ENCODE measurements at places on chromosomes 4 and X.

GRCh38 chrX:53089224-53089842 lies 4.6 kb upstream of the KANTR start:
- no peak for DNase-seq

DNA sequence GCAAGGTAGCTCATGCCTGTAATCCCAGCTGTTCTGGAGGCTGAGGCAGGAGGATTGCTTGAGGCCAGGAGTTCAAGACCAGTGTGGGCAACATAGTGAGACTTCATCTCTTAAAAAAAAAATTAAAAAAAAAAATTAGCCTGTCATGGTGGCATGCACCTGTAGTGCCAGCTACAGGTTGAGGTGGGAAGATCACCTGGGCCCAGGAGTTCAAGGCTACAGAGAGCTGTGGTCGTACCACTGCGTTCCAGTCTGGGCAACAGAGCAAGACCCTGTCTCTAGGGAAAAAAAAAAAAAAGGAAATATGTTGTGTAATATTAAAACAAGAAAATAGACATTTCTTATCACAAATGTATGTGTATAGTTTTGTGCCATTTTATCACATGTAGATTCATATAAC lies 97.8 kb downstream of the LARP1B start:
- no peak for DNase-seq

- DNase-seq: no peak
Observed at GRCh38 chrX:24768556-24768955, 74.8 kb downstream of the POLA1 start.

DNA sequence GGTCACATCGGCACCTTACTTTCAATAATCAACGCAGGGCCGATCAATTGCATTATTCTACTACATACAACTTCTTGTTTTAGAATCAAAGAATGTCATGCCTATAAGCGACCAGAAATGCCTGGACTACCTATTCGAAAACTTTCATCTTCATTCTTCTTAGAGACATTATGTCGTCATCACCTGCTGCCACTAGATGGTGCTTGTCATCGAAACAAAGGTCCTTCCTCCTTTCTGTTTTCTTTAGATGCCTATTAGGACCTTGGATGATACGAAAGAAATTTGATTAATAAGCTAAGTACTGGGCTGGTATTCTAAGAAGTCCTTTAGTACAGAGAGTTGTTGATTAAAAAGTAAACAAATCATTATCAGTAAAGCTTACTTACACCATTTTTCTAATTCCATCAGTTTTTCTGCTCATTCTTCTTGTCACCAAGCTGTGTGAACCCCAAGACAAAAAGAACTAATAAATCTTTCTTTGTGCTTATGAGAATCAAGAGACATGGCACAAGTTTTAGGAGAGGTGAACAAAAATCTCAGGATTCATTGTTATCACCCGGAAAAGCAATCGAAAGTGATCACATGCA lies 154.5 kb upstream of the SLC4A4 start:
- no peak for DNase-seq

- no peak for DNase-seq
Observed at GRCh38 chr4:7396186-7396910, 38.4 kb downstream of the PSAPL1 start.

- DNase-seq: no peak
Observed at GRCh38 chrX:63746715-63747114, 38.3 kb downstream of the ARHGEF9 start.

GRCh38 chr4:175386776-175387507 lies 425.1 kb downstream of the GPM6A start:
- DNase-seq: no peak

- DNase-seq: no peak
Observed at GRCh38 chr4:184544788-184545409, 70.5 kb upstream of the IRF2 start.

DNA sequence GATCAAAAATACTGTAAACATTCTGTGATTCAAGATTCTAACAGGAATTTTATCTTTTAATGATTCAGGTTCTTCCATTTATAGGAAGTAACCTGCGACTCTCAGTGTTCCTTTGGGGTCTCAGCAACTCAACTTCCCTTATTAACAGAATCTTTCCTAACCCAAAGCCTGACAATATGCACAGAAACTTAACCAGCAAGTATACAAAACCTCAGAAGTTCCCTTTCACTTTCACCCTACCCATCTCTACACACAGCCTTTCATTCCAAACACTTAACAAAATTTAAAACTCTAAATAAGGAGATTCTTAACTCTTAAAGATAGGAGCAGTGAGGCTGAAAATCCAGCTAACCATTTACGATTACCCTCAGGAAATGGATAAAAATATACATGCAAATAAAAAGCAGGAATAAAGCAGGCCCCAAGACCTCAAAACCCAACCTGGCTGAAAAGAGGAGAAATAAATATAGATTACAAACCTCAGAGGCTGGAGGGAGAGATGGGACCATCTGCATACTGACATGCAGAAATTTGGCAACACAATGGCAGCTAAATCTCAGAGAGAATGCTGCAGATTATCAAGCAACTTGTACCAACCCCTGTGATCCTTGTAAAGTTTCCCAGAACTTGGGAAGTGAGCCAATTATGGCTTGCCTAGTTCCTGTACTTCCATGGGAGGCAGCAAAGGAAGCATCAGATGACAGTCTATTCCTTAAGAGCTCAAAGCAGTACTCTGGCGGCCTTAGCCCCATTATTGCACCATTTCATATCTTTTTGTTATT lies 101.0 kb downstream of the ATP11C start:
- no peak for DNase-seq

DNA sequence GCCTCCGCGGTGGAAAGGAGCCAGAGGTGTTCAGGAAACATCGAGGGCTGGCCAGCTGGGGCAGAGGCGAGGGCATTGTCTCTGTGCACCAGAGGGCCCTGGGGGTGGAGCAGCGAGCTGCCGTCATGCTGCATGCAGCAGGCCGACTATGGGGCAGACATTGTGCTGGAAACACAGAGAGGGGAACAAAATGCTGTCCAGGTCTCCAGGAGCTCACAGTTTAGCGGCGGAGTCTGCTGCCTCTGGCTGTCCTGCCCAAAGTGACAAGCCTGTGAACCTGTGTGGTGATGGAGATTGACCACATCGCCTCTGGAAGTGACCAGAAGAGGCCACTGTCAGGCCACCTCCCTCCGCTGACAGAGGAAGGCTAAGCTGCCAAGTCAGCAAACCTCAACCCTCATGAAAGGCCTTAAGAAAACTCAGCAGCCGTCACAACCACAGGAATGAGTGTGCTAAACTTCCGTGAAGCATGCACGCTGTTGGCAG lies 20.1 kb upstream of the SASH3 start:
- no peak for DNase-seq

DNA sequence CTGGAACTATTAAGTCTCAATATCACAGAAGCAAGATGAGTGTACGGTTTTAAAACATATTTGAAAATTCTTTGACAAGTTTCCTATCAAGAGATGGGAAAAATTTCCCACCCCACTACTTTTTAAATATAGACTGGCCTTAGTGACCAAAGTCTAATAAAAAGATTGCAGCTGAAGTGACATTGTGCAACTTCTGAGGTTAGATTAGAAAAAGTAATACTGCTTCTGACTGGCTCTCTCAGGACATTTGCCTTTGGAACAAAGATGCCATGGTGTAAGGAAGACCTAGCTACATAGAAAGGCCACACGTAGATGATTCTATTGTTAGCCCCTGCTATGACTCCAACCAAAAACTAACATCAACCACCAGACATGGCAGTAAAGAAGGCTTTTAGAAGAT lies 138.7 kb upstream of the FAM47C start:
- DNase-seq: no peak

DNA sequence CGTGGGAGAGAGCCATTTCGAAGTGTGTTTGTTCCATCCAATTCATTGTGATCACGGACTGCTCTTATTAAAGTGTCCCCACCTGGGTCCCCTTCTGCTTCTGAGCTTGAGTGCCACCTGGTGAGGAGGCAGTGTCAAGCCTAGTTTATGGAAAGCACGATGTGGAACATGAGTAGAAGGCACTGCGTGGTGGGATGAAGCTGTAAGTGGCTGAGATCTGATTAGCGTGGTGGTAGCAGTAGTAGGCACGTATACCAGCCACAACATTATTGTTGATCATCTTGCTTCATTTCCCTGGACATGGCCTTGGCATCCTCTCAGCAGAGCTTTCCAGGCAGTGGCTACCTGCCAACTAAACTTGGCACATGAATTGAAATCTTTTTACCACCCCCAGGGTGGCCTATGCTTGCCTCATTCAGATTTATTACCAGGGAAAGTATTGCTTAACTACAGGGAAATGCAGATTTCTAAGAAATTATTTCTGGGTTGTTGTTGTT lies 46.4 kb downstream of the GPAT3 start:
- DNase-seq: no peak

Data from stimulated activated CD4-positive, alpha-beta T cell treated with anti-CD3 and anti-CD28 coated beads, Interleukin-1b, Interleukin-23, amount 100 ng/mL, for 24 hours (primary cell).